ENCODE measurements at places on chromosomes 13 and 19.
A peak's percentile ranks its signal among the peaks of the same experiment; 100 is the strongest.

- peak; percentile 55 for DNase-seq
These were observed at the start of gene NEK3 for GRCh38 chr13:52159159-52159982. Gene NEK3 (minus strand): TSS chr13:52159597. CDS start chr13:52156191, 3,406 bp downstream.

- DNase-seq = no peak
These were observed 3.8 kb downstream of the PPP1R12C start for GRCh38 chr19:55113570-55114039.

- no peak for DNase-seq
These were observed 7.7 kb downstream of the ATP4B start for GRCh38 chr13:113650275-113650674.

DNA sequence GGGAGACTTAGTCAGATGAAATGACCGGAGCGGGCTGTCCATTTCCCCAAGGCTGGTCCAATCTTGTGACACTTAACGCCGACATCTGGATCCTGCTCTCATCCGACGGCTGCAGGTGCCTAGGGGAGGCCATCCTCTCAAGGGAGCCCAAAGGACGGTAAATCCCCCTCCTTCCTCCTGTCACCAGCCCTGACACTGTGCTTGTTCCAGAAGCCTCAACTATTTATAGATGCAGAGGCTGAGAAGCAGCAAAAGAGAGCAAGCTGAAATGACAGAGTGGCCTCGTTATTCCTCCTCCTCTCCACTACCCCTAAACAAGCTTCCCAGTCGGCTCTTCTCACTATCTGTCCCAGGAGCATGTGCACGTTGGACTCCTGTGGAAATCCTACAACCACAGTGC is 533.7 kb downstream of the LIG4 start:
- DNase-seq = no peak

- no peak for DNase-seq
These were observed 138.4 kb downstream of the RFC3 start for GRCh38 chr13:33956346-33956745.

DNA sequence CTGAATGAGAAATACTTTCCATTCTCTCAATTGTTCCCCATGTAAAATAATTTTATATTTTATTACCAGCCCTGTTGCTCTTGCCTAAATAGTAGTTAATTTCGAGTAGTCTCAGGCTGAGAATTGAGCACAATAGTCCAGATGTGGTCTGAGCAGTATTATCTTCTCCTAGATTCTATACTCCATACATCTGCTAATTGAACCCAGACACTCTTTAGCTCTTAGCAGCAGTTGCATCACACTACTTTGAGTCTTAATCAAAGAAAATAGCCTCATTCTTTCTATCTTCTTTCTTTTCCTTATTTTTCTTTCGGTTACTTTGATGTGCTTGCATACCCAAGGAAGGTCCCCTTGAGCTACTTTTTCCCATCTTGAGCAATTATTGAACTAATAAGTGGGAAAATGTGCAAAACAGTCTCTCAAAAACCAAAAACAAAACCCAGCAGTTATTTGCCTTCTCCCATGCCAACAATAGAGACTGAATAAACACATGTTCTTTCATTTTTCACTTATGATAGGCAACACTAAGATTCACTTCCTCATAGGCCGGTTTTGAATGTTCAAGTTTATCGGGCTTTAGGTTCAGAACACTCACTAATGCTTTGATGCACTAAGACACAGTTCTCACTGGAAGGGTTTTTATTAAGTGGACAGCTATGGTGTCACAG is 204.5 kb downstream of the POU4F1 start:
- no peak for DNase-seq

DNA sequence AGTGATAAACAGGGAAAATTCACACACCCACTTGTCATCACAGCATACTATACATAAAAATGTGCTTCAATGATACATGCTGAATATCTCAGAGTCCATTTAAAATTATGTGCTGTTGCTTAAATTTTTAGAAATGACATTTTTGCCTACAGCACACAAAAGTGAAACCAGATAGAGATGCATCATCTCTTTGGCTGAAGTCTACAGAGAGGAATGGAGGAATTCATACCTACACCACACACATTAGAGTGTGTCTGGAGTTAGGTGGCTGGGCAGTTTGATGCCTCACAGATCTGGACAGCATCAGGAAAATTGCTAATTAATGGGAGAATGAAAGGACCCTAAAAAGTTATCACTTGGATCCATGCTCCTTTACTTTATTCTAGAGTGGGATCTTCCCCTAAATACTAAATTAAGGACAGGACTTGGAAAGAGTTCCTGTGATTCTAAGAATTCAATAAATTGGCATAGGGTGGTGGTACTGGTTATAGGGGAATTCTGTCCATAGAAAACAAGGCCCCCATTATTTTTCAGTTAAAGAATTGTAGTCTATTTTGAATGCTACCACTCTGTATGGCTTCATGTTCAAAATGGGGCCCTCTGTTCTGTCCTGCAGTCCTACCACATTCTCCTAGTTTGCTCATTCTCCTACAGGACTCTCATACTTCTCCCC is 41.3 kb downstream of the RCBTB2 start:
- DNase-seq = no peak

DNA sequence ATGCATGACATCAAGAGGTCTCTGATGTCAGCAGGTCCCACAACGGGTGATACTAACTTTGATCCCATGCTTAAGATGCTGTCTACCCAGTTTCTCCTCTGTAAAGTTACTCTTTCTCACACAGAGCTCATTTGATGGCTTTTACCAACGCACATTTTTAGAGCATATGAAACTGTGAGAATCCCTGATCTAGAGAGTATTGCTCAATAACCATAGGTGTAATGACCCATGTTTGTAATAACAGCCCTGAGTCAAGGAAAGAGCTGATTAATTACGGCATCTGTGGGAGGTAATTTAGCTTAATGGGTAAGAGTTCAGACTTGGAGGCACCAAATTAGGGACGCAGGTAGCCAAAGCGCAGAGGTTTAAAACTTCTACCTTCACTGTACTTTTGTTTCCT is 18.0 kb upstream of the IZUMO2 start:
- no peak for DNase-seq

GRCh38 chr19:32555786-32556185 is 25.2 kb upstream of the PDCD5 start:
- no peak for DNase-seq

DNA sequence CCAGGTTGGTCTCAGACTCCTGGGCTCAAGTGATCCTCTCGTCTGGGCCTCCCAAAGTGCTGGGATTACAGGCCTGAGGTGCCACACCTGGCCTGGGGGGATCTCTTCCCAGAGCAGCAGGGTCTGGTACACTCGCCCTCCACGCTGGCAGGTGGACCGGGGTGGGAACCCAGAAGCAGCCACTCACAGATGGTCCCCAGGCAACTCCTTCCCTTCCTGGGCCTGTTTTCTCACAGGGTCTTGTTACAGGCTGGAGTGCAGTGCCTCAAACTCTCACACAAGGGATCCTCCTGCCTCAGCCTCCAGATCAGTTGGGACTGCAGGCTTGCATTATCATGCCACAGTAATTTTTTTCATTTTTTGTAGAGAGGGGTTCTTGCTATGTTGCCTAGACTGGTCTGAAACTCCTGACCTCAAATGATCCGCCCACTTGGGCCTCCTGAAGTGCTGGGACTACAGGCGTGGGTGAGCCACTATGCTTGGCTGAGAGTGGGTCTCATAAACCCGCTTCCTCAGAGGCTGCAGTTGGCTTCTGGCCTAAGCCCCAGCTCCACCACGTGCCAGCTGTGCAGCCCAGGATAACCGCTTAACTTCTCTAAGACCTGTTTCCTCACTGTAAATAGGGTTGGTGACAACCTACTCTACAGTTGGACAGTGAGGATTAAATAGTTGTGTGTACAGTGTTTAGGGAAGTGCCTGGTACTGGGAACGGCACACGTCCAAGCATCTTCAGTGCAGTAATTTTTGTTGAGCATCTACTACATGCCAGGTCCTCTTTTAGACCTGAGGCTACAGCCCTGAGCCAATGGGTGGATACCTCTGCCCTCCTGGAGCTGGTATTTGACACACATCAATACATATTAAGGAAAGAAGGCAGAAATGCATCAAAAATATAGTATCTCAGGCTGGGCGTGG is 871 bp upstream of the CCER2 start:
- no peak for DNase-seq

DNA sequence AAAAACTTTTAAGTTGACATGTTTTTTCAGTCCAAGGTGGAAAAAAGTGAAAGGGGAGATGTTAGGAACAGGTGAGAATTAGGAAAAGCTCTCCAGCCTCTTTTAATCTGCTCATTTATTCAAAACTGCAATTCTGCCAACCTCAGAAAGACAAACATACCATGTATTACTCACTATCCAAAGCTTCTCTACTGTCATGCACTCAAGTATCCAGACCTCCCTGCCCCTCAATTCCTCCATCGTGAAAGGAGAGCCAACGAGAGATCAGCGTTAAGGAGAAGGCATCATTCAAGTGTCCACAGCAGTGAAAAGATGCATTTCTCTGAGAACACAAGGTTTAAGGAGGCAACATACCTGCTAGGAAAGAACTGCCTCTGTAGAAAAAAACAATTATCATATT is 24.5 kb downstream of the DIAPH3 start:
- no peak for DNase-seq

DNA sequence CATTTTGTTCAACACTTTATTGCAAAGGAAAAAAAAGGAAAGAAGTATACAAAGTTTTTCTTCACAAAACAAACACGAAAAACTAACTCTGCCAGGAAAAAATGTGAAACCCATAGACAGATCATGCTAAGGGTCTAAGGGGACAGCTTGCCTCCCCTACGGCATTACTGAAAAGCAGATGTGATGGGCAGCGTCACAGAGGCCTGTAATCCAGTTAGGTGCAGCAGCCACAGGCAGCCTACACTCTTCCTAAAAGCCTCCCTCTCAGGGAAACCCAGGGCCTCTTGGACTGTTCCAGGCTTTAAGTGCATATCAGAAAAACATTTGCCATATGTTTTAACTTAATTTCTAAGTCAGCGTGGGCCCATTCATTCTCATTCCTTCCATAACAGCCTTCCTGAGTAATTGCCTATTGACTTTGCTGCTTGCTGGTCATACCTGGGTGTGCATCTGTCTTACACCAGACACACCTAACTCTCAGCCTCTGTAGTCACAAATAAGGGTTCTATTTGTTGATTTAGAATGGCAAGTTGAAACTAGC is 135.7 kb upstream of the SERP2 start:
- DNase-seq = no peak

DNA sequence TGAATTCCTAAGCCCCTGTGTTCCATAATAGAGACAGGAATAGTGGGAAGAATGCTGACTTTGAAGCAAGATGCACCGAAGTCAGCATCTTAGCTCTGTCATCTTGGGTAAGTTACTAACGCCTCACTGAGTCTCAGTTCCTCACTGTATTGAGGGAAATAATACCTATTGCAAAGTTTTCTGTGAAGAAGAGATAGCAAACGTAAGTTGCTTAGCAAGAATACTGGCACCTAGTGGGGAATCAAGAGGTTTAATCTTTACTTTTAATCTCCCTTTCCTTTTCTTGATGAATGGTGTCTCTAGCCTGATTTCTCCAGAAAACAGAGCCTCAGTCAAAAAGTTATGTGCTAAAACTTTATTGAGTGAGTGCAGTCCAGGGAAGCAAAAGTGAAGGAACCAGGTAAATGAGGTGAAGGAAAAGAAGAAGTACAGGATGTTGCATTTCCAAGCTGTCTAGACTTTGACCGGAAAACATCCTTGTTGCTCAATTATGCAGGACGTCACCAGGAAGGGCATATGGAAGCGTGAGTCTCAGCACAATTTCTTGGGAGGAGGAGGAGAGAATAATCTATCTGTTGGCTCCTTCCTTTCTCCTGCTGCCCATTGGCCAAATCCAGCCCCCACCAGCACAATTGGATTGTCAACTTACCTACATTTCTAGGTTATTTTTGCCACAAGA is 210.0 kb downstream of the B3GLCT start:
- DNase-seq = no peak

DNA sequence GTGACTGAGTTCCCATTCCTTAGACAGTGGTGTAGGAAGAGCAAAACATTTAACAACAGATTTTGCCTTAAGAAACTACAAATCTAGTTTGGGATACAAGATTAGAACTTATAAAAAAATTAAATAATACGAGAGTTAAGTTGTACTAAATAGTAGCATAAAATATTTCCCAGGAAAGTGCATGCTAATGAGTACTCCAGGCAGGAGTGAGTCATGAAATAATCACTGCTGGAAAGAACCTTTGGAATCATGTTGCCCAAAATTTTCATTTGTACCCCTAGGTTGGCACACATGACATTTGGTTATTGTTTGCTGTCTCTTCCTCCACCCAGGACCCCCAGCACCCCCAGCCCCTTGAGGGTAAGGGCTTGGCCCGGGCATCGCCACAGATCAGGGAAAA is 26.3 kb upstream of the KL start:
- no peak for DNase-seq

GRCh38 chr13:101624210-101624922 is 171.9 kb downstream of the ITGBL1 start:
- DNase-seq = no peak

- no peak for DNase-seq
These were observed 220.3 kb downstream of the RAP2A start for GRCh38 chr13:97654236-97654635.

DNA sequence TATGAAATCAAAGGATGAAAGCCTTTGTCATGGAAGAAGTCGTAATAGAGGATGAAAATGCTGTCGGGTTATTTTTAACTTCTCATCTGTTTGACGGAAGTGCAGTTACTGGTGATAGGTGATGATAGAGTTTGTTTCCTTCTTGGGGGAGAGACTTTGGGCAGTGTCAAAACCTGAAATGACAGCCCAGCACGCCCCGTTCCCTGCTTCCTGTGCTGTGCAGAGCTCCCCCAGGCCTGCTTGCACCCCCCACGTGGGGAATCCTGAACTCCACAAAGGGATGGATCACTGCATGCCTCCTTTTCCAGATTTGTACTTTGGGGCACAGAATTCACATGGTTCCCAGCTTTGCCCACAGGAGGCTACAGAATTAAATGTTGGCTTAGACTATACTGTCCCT is 102.7 kb downstream of the ATP11A start:
- DNase-seq = no peak

DNA sequence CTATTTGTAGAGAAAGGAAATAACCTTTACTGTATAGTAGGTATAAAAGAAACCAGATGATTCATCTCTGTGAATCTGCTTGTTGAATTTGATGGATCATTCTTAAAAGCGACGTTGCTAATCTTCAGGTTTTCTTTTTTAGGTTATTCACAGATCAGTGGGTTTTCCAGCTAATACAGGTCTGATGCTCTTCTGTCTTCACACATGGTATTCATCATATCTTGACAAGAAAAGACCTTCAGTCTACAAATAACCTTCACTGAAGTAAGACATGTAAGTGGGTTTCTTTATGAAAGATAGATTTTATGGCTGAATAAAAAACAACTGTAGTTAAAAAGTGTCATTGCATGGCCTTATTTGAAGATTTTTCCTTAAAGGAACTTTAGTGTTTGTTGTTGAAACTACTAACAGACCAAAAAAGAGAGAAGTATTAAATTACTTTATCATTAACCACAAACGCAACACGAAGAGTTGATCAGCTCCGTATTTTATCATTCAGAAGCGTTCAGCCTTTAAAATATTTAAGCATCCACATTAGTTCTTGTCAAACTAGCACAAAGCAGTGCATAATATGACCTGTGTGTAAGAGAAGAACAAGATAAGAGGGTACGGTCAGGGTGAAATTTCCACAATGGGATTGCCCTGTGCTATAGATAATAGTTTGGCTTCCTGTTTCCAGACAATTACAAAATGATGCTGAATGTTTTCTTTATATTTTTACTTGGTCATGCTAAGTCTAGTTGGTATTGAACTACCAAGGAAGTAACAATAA is 299.5 kb downstream of the MZT1 start:
- DNase-seq = no peak

Measured in CD4-positive, alpha-beta T cell treated with Interferon gamma for 1 hour (primary cell).